ENCODE measurements at places on chromosomes 6 and 20.

DNA sequence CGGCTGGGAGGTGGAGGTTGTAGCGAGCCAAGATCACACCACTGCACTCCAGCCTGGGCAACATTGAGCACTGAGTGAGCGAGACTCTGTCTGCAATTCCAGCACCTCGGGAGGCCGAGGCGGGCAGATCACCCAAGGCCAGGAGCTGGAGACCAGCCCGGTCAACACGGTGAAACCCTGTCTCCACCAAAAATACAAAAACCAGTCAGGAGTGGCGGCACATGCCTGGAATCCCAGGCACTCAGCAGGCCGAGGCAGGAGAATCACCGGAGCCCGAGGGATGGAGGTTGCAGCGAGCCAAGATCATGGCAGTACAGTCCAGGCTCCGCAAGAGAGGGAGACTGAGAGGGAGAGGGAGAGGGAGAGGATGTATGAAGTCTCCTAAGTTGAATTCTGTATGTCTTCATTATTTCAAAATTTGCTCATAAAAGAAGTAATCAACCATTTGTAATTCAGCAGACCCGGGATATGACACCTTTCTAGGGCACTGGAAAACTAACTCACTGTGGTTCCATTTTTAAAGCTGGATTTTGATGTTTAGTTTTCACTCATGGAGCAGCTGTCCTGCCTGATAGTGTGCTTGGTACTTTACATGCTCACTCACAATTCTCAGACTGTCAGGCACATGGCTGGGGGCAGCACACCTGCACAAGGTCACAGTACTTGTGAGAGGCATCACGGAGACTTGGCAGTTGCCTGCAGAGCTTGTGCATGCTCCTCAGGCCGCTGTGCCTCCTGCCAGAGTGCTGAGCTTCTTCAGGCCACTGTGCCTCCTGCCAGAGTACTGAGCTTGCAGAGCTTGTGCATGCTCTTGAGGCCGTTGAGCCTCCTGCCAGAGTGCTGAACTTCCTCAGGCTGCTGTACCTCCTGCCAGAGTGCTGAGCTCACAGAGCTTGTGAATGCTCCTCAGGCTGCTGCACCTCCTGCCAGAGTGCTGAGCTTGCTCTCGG is 106.2 kb downstream of the ERMARD start:
- DNase-seq, result no peak

- no peak for DNase-seq
Measured at GRCh38 chr20:50678169-50678898, 13.0 kb downstream of the RIPOR3 start.

DNA sequence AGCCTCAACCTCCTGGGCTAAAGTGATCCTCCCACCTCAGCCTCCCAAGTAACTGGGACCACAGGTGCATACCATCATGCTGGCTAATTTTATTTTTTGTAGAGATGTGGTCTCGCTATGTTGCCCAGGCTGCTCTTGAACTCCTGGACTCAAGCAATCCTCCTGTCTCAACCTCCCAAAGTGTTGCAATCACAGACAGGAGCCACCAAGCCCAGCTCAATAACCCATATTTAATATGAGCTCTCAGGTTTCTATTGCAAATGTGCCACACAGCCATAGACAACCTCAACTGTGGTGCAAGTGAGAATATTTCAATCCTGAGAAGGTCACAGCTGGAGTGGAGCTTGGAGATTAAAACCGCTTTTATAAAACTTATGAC is 14.4 kb downstream of the JPH2 start:
- no peak for DNase-seq

GRCh38 chr20:44536175-44536574 is 14.3 kb upstream of the SERINC3 start:
- no peak for DNase-seq

- no peak for DNase-seq
Measured at GRCh38 chr20:34884260-34884659, 7.8 kb downstream of the ACSS2 start.

DNA sequence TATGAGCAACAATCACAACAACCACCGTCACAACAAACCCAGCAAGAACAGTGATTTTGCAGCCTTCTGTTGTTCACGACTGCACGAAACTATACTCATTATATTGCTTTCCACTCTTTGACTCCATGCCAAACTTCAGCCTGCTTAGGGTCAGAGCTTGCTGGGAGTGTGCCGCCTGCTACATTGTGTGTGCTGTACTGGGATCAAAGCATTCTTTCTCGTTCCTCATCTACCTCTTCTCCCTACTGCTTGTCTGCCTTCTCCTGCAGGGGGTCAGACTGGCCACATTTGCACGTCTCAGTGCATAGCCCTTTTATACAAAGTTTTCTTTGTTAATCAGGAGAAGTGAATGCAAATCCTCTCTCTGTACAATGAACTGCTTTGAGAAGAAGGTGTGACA is 401.6 kb upstream of the CITED2 start:
- no peak for DNase-seq

DNA sequence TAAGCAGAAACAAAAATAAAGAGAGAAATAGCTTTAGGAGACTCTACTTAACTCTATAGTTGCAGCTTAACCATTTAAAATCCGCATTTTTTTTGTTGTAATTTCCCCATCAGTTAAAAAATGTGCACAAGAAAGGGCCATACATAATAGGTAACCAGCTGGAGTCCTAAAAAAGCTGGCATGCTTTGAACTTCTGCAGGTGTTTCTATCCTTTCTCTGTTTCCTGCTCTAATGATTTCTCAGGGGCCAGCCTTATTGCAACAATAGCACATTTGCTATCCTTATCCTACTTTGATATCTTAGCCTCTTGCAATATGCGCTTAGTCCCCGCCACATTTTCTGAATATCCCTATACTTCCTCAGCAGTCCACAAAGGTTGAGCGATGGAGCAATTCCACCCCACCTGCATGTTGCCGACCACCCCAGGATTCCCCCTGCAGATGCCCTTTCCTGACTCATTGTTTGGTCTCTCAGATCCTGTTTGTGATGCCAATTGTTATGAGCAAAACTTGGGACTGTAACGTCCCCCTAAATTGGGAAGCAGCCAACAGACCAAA is 48.5 kb downstream of the TRIM27 start:
- no peak for DNase-seq

GRCh38 chr20:33883164-33883563 is 72.0 kb downstream of the CHMP4B start:
- no peak for DNase-seq

DNA sequence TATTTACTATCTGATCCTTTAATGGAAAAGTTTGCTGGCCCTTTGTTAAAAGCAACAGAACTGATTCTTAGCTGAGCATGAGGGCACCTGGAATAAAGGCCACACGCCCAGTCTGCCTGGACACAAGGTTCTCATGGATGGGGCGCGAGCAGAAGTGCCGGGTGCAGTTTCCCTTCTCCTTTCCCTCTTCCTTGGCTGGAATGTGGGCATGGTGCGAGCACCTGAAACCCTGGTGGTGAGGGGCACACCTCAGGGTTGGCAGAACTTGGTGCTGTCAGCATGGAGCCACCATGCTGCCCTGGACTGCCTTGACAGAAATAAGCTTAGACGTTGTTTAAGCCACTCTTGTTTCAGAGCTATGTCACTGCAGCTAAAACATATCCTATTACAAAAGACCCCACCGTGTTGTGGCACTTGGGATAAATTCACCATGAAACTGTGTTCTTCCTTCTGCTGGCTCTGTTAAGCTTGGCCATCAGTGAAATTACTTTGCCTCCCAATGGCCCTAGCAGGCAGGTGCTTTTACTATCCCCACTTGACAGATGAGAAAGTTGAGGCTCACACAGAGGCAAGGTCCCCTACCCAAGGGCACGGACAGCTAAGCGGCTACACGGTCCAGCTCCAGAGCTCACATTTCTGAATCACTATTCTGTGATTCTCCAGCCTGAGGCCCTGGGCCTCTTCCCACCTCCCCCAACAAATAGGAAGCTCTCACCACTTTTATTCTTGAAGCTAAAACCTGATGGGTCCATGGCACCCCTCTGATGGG is 115.9 kb downstream of the PREX1 start:
- DNase-seq, result no peak

DNA sequence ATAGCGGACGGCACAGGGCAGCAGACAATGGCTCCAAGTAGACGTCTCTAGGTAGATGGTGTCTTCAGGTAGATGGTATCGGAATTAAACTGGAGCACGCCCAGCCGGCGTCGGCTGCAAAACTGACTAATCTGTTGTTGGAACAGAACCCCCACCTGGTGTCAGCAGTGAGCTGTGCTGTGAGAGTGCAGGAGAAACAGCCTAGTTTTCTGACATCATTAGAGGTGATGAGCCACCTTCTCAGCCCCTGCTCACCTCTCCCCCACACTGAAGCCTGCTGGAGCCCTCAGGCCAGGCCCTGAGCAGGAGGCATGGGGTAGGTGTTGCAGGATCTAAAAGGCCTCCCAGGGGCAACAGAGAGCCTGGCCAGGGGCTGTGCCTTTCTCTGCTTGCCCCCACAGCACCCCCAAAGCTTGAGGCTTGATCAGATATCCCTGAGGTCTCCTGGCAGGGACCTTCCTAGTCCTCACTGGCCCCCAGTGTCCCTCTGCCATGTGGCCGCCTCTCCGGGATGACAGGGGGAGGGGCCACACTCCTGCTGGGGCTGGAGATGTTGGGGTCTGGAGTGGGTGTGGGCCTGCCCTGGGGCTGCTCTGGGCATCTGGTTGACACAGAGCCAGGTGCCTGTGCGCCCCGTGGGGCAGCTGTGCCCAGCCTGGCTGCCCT is 6.9 kb upstream of the HELZ2 start:
- no peak for DNase-seq

DNA sequence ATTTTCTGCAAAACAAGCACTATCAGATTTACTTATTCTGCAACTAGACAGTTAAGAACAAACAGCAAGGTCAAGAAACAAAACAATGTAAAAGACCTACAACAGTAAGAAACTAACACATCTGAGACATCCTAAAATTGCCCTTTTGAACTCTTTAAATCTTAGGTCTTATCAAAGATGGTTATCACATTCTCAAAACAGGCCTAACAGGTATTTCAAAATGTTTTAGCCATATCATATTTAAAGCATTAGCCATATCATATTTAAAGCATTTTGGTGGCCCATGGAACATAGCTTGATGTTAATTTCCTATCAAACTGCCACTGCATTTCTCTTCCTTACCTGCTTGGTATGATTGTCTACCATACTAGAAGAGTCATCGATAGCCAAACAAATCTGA is 11.1 kb upstream of the LYRM2 start:
- no peak for DNase-seq

GRCh38 chr6:1853761-1854160 is 244.0 kb downstream of the FOXC1 start:
- DNase-seq, result no peak

- DNase-seq, result no peak
Measured at GRCh38 chr6:153476243-153476642, 345.2 kb upstream of the RGS17 start.

DNA sequence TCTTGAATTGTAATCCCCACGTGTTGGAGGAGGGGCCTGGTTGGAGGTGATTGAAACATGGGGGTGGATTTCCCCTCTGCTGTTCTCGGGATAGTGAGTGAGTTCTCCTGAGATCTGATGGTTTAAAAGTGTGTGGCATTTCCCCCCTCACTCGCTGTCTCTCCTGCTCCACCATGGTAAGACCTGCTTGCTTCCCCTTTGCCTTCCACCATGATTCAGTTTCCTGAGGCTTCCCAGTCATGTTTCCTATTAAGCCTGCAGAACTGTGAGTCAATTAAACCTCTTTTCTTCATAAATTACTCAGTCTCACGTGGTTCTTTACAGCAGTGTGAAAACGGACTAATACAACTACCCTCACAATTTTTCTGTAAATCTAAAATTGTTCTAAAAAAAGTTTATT is 26.8 kb upstream of the FAM184A start:
- DNase-seq, result no peak

- peak; percentile 29 for DNase-seq
Measured at GRCh38 chr6:30325150-30325872, 1.4 kb upstream of the TRIM39 start.

DNA sequence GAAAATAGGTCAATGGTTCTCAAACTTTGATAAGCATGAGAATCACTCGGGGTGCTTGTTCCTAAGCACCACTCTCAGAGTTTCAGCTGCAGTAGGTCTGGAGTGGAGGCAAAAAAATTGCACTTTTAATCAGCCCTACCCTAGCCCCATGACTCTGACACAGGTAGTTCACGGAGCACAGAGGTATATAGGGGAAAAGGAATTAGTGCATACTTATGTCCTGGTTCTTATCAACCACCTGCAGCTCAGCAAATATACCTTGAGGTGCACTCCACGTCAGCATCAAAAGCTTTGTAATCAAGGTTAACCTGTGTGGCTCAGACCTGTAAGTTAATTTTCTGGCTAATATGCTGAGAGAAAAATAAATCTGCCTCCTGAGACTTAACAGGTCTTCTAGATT is 138.8 kb upstream of the HMGN3 start:
- no peak for DNase-seq

GRCh38 chr6:29631209-29631810 is 1.7 kb downstream of the GABBR1 start:
- no peak for DNase-seq

GRCh38 chr6:3751077-3751729 is at the start of gene PXDC1:
TSS of gene PXDC1 (minus strand) at chr6:3751713. CDS start at chr6:3751531, 182 bp downstream.
- DNase-seq, result no peak

- peak; percentile 19 for DNase-seq
Measured at GRCh38 chr6:81067057-81067456, 685.4 kb downstream of the TENT5A start.

DNA sequence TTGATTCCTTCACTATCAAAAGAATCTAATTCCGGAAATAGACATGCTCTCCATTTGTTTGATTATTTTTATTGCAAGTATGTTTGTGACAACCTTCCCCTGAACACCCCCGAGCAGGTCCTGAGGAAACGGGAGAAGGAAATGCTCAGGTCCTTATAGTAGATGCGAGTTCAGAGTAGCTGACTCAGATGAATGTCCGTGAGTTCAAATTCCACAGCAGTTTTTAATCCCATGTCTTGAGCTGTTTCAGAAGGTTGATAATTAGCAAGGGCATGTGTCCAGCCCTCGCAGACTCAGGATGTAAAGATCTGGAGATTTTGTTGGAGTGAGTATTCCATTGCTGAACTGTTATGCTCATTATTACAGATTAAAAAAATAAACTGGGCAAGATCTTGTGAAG is 169.3 kb downstream of the BCAS1 start:
- DNase-seq, result no peak

GRCh38 chr6:57135885-57136284 is 36.2 kb upstream of the BAG2 start:
- no peak for DNase-seq

GRCh38 chr6:53300656-53301551 is 47.8 kb downstream of the ELOVL5 start:
- DNase-seq, result no peak

DNA sequence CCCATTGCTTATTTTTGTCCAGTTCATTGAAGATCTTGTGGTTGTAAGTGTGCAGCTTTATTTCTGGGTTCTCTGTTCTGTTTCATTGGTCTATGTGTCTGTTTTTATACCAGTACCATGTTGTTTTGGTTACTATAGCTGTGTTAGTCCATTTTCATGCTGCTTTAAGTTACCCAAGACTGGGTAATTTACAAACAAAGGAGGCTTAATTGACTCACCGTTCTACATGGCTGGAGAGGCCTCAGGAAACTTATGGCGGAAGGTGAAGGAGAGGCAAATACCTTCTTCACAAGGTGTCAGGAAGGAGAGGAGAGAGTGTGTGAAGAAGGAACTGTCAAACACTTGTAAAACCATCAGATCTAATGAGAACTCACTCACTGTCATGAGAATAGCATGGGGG is 29.9 kb upstream of the FERMT1 start:
- no peak for DNase-seq
